Stimulated activated CD4-positive, alpha-beta T cell treated with anti-CD3 and anti-CD28 coated beads, Interleukin-1b, Interleukin-23, amount 100 ng/mL, for 1 hour (primary cell): ENCODE measurements at places on chromosomes 16 and 17.

- no peak for DNase-seq
These were observed 32.9 kb upstream of the SRSF1 start for GRCh38 chr17:58039975-58040374.

DNA sequence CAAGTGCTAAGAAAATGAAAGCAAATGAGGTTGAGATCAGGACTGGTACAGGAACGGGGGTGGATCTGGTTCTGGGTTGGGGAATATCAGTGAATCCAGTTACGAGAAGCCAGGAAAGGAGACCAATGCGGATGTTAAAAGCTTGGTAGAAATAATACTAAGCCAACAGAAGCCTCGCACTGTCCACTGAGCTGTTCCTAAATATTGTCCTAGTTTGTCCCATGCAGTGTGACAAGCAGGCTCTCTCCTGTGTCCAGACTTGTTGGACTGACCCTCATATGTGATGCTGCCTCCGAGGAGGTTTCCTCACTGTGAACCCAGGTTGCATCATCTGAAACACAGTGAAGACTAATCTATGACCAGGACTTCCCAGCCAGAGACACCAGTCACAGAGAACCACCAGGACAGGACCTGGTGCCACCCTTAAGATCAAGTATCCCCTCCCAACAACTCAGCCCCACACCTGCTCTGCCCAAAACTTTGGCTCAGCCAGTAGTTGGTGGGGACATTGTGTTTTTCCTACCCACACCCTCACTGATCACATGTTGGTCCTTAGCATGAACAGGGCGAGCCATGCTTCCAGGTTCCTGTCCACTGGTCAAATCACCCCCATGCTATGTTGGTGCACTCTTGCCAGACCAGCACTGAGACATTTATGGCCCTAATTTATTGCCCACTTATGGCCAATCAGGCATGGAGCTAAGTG lies 32.7 kb upstream of the SCNN1B start:
- DNase-seq: no peak

DNA sequence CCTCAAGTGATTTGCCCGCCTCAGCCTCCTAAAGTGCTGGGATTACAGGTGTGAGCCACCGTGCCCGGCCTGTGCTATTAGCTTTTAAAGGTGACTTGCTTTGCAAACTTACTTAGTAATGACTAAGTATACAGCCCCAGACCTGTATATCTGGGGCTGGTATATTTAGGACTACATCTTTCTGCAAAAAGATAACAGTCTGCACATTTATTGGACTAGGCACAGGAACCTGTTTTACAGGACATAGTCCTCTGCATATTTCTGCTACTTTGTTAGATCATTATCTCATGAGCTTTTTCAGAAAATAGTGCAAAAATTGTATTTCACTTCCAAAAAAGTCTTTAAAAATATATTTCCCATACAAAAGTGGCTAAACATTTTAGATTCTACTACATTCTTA lies 1.3 kb downstream of the KRT24 start:
- DNase-seq: no peak

DNA sequence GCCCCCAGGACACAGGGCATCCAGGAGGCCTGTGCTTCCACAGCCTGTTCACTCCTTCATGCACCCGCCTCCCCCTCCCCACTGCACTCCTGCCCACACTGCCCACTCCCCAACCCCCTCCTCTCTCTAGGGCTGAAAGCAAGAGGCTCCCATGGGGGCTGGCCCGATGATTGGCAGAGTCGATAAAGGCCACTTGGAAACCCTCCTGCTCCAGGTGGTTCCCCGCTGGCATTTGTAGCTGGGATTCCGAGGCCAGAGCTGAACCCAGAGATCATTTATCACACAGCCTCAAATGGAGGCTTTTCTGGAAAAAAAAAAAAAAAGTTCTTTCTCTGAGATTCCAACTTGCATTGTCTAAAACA lies 74.1 kb downstream of the SREBF1 start:
- DNase-seq: no peak

- no peak for DNase-seq
These were observed 58.8 kb upstream of the TAC4 start for GRCh38 chr17:49906531-49907136.

- DNase-seq: no peak
These were observed 6.8 kb downstream of the TBKBP1 start for GRCh38 chr17:47700471-47701449.

GRCh38 chr17:73612031-73612472 lies 32.2 kb downstream of the SDK2 start:
- DNase-seq: no peak

- no peak for DNase-seq
These were observed 239.8 kb downstream of the CHD9NB start for GRCh38 chr16:52812678-52813556.

DNA sequence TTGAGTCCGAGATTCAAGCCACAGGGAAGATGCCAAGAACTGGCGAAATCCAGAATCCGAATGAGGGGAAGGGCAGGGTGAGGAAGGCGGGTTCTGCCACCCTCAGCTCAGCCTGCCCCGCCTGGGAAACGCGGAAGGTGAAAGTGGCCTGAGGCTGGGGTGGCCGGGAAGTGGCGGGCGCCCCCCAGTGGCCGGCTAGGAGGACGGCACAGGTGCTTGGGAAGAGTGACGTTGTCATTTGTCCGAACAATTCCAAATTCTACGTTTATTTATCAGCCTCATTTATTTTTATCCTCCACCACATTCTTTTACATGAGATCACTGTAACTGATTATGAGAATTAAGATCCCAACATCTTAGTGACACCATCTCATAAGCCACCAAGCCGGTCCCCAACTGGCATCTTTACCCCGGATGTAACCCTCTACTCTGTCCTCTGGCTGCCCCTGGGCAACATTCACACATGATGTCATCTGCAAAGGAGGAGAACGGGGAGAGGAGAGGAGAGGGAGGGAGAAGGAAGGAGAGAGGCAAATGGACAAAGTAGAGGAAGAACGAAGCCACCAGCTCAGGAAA lies 21.3 kb downstream of the SRCIN1 start:
- peak; percentile 38 for DNase-seq

DNA sequence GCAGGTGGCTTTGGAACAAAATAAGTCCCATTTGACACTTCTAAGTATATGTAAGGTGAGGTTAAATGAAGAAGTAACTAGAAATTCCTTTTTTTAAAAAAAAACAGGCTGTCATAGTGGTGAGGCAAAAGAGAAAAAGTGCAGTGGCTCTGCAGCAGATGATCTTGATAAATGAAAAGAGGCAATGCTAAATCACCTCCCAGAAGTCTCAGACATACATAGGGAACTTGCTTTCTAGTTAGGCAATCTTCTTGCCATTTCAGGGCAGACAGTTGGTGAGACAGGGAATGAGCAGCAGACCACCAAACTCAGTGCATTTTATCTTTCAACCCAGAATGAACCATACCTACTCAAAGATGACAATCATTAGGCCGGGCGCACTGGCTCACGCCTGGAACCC lies 90.8 kb downstream of the MYO1D start:
- no peak for DNase-seq

- no peak for DNase-seq
These were observed 34.9 kb downstream of the CD300LF start for GRCh38 chr17:74677558-74678466.

- no peak for DNase-seq
These were observed 28.2 kb upstream of the BRD7 start for GRCh38 chr16:50396761-50397535.

DNA sequence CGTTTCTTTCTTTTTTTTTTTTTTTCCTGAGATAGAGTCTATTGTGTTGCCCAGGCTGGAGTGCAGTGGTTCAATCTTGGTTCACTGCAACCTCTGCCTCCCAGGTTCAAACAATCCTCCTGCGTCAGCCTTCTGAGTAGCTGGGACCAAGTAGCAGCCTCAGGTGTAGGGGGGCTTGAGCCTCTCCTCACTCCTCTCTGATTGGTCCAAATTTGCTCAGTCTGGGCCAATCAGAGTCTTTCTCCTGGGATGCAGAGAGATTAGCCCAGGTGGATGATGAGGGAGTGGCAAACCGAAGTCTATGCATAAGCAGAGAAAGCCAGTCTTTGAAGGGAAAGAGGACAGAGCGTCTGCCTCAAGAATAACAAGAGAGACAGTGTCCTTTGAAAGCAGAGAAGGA lies 99.0 kb downstream of the BMERB1 start:
- DNase-seq: no peak

DNA sequence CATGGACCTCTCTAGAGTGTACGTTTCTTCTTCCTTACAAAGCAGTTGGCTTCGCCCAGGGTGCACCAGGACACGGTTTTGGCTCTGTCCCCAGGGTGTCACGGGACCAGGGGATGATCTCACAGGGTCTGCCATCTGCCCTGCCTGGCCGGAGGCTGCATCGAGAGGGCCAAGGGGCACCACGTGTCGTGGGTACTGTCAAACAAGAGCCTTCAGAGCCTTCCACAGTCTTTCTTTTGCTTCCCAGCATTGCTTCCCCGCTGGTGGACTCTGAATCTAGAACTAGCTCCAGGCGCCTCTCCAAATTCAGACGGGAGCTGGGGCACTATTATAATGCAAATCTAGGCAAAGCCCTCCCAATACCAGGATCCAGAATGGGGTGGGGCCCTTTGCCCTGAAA lies 47.9 kb downstream of the MAPT start:
- DNase-seq: no peak

DNA sequence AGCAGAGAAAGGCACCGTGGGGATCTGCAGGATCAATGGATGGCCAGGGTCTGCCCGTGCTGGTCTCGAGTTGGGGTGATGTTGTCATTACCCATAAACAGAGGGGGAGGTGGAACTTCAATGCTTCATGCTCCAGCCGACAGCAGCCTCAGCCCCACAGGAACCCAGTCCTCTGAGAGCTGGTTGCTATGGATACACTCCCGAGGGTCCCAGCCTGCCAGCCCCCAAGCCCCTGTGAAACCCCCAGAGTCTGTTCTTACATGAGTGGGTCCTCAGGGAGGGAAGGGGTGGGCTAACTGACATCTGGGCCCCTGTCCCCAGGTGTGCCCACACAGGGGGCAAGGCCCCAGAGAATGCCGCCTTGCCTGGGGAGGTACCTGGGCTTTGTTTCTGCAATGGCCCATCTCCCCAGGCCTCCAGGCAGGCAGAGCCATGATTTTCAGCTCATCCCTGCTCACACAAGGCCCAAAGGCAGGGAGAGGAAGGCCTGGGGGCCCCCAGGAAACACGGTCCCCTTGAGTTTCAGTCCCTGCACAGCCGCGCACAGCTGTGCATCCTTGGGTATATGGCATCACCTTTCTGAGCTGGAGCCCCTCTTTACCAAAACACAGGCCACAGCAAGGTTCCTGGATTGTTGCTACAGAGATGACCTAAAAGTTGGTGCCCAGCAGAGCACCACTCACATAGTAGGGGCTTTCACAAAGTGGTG lies 223.7 kb downstream of the ZNF423 start:
- no peak for DNase-seq

DNA sequence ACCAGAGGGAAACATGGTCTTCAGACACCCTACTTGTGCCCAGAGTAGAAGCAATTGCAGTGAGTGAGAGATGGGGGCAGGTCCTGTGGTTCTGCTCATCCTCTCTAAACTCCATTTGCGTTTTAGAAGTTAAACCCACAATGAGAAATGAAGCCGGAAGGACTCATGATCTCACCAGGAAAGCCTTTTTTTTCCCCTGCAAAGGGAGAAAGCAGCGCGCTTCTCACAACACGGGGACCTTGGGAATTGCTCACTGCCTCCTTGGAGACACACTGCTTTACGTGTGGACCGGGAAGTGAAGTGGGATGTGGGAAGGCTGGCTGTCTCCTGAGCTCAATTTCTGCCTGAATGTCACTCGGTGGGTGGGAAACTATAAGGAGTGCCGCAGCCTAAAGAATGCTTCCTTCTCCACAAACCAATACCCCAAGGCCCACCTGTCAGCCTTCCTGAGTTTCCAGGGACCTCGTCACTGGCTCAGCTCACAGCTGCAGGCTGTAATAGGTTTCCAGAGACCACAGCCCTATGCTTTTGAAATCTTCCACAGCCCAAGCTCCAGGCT lies 365.4 kb downstream of the XYLT1 start:
- no peak for DNase-seq

GRCh38 chr16:53081686-53082407 lies 27.1 kb downstream of the CHD9 start:
- no peak for DNase-seq

- DNase-seq: no peak
These were observed 13.7 kb downstream of the UNC45B start for GRCh38 chr17:35161281-35161761.

DNA sequence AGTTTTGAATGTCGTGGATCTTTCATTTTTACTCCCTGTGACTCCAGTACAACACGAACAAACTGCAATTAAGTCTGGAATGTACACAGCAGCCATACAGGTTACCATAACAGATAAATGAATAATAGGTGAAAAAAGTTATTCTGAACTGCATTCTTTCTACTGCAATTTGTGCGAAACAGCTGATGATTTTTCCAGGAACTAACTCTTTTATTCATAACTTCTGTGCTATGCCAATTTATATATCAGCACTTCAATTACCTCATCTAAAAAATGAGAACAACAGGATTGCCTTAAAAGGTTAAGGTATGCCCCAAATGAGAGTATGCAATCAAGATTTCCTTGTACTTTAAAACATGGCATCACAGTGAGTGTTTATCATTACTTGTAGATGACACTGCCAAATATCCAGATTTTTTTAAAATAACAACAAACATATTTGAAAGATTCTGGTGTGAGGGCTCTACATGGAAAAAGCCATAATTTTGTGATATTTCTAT lies 238.9 kb downstream of the CDH8 start:
- no peak for DNase-seq

DNA sequence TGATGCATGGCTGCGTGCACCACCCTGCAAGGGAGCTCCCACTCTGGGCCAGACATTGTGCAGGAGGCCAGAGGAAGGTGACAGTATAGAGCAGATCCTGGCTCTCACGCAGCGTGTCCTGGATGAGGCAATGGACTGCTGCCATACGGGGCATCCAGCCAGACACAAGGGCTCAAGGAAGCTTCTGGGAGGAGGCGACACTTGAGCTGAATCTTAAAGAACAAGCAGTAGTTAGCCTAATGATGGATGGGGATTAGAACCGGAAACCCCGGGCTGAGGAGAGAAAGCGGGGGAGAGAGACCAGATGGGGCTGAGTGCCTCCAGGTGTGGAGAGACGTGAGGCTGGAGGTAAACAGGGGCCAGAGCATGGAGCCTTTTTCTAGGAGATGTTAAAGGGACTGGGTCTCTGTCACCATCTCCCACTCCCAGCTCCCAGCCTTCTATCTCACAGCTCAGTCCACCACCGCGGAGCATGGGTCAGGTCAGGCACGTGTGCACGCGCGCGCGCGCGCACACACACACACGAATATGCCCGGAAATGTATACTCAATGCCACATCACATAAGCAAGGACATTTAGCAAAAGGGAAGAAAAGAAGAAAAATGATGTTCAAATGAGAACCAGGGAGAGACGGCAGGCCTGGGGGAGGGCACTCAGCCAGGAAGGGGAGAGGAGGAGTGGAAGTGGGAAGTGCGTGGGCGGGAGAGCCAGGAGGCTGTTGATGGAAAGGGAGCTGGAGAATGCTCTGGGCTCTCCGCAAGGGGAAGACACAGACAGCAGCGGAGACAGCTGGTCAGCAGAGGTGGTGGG lies 46.3 kb downstream of the CCDC42 start:
- no peak for DNase-seq

- no peak for DNase-seq
These were observed 51.2 kb downstream of the RPA1 start for GRCh38 chr17:1880851-1881630.

- DNase-seq: no peak
These were observed 77.7 kb downstream of the SREBF1 start for GRCh38 chr17:17758941-17759563.

- peak; percentile 57 for DNase-seq
These were observed 324.7 kb downstream of the SEC14L1 start for GRCh38 chr17:77465358-77466041.
